ENCODE measurements at places on chromosomes 5 and 9.
A peak's percentile ranks its signal among the peaks of the same experiment; 100 is the strongest.

- no peak for DNase-seq
Observed at GRCh38 chr5:1743769-1744085, 55.9 kb downstream of the MRPL36 start.

DNA sequence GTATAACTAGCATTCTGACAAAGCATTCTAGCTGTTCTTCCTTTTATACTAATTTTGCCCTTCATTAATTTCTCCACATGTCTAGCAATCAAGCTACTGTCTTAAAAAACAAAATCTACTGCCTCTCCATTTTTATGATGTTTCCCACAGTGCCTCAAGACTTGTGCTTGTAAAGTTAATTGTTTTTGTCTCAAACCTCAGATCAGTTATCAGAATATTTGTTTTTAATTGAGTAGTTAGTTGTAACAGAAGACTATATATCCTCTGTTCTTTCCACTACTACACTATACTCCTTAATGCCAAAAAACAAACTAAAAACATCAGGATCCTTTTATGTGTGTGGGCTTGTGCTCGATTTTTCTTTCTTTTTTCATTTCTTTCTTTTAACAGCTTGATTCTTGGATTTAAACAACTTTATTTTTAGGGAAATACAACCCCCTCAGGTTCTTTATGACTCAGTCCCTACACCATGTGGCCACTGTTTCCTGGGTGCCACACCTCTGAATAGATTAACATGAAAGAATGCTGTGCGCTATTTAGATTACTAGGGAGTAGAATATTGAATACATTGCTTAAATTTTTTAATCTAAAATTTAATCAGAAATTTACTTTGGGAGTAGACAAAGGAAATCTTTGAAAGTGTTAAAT lies 1.2 kb downstream of the ASPN start:
- DNase-seq: peak; percentile 65

DNA sequence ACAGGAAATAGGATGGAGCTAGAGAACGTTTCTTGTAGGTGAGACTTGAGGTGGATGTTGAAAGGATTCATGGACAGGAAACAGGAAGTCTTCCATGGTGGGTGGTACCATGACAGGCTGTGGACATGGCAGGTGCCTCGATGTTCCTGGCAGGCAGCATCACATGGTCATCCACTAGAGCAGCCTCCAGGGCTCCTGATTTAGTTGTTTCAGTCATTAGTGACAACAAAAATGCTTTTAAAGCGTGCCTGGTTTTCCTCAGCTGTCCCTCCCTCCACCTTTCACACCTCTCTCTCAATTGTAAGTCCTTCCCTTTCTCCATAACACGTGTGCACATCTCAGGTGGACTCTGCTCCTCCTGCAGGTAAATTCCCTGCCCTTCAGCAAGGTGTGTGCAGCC lies 25.2 kb upstream of the ASPN start:
- DNase-seq: no peak

DNA sequence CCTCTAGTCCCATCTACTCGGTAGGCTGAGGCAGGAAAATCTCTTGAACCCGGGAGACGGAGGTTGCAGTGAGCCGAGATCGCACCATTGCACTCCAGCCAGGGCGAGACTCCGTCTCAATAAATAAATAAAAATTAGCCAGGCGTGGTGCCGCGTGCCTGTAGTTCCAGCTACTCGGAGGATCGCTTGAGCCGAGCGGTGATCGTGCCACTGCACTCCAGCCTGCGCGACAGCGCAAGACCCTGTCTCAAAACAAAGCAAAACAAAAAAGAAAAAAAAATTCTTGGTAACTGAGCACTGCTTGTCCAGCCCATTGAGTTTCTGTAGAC lies 710 bp upstream of the WDR55 start:
- DNase-seq: no peak

- no peak for DNase-seq
Observed at GRCh38 chr5:171673328-171673727, 112.3 kb upstream of the SMIM23 start.

DNA sequence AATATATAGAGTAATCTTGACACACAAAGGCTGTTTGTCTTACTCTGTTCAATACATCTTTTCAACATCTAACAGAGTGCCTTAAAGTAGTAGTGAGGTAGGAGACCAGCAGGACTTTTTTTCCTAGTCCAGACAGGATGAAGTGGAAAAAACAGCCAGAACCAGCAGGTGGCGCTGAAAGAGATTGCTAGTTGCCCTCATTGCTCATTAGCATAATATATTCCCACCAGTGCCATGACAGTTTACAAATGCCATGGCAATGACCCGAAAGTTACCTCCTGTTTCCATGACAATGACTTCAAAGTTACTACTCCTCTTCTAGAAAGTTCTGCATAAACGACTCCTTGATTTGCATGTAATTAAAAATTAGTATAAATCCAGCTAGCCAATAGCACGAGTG lies 387.4 kb downstream of the ACTL7B start:
- DNase-seq: peak; percentile 77

- DNase-seq: no peak
Observed at GRCh38 chr9:111058166-111058565, 19.9 kb upstream of the LPAR1 start.

- no peak for DNase-seq
Observed at GRCh38 chr5:156680831-156681230, 169.3 kb upstream of the PPP1R2B start.

DNA sequence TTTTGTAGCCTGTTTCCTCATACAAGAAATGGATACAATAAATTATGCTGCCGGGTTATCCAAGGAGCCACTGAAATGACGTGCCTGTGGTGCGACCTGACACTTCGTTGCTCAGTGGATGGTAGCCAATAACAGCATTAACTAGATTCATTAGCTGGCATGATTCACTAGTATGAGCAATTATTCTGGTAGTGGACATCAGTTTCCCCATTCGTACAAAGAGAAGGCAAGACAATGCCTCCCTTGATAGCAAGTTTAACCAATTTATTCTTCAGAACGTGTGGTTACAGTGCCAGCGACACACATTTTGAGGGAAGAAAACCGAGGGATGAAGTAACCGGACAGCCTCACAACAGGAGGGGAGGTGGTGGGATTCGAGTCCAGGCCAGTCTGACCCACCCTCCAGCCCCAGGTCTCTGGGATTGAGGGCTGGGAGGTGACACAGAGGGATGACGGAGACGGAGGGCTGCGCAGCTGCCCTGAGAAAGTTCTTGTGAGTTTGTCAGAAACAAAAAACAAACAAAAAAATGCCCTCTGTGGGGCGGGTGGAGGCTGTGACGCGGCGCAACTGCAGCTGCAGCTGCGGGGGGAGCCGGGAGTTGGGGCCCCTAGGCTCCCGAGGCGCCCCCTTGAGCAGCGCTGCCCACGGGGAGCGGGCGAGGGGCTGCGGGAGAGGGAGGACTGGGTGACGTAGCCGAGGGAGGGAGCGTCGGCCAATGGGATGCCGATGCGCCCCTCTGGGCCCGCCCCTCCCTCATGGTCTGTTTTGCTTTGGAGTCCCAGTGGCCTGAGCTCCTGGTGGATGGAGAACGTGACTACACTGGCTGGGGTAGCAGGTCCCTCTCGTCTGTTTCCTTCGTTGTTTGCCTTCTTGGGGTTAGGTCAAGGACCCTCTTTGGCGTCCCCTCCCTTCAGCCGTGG lies 10.9 kb downstream of the LHX2 start:
- no peak for DNase-seq

- no peak for DNase-seq
Observed at GRCh38 chr5:80070338-80071056, 35.3 kb downstream of the THBS4 start.

- peak; percentile 64 for DNase-seq
Observed at GRCh38 chr5:178683783-178684182, 46.7 kb downstream of the ZNF354A start.

- DNase-seq: peak; percentile 78
Observed at GRCh38 chr5:142716963-142717362, 31.1 kb upstream of the FGF1 start.

DNA sequence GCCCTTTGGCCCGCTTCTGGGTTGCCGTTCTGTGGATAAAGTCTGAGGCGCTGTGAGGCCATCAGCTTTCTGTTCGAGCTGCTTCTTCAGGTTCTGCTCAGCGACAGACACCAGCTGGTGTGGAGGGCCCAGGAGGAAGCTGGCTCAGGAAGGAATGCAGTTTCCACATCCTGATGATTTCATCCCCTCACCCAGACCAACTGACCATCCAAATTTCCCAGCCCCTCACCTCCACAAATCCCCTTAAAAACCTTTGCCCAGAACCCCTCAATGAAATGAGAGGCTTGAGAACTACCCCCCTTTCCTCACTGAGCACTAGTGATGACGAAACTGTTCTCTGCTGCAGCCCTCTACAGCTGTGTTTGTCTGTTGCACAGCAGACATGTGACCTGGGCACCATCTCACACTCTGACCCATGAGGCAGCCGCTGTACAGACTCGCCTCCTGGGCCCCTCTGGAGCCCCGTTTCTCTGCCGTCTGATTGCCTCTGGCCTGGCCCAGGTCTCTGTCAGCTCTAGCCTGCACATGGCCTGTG lies 45.4 kb downstream of the SPATA31C2 start:
- DNase-seq: no peak

GRCh38 chr9:121021301-121021700 lies 28.8 kb downstream of the C5 start:
- DNase-seq: no peak

- no peak for DNase-seq
Observed at GRCh38 chr5:150042459-150042858, 41.9 kb downstream of the HMGXB3 start.

GRCh38 chr9:16782490-16782889 lies 88.0 kb downstream of the BNC2 start:
- DNase-seq: no peak

DNA sequence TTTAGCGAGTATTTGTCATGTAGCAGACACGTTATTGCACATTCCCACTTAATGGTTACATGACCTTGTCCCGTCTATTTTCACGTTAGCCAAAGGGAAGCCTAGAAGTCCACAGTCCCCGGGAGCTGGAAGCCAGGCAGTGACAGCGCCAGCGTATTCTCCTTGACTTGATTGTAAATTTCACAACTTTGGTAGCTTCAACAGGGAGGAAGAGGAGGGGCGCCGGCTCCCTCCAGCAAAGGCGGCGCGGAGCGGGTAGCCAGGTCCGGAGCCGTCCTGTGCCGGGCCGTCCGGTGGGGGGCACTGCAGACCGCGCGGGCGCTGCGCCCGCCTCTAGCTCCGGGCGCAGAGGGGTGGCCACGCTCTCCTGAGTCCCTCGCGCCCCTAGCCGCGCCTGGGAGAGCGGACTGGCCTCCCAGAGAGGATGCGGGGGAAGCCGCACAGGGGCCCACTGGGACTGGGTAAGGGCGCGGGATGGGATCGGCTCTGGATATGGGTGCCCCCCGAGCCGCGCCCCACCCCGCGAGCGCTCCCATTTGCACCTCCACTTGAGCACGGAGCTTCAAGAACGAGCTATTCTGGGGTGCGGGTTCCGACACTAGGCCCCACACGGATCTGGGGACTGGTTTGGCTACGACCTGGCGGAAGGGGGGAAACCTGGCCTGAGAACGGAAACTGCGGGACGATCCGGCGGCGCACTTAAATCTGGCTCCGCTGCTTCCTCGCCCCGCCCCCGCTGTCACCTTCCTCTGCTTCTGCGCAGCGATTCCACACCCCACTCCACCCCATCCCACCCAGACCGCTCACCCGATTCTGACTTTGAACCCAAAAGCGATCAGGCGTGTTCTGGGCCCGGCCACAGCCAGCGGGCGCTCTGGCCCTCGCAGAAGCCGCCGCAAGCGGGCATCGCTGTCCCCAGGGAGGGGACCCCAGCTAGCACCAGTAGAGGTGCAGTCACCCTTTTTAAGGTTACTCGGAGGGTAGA lies 23.8 kb downstream of the KLF4 start:
- DNase-seq: peak; percentile 57

DNA sequence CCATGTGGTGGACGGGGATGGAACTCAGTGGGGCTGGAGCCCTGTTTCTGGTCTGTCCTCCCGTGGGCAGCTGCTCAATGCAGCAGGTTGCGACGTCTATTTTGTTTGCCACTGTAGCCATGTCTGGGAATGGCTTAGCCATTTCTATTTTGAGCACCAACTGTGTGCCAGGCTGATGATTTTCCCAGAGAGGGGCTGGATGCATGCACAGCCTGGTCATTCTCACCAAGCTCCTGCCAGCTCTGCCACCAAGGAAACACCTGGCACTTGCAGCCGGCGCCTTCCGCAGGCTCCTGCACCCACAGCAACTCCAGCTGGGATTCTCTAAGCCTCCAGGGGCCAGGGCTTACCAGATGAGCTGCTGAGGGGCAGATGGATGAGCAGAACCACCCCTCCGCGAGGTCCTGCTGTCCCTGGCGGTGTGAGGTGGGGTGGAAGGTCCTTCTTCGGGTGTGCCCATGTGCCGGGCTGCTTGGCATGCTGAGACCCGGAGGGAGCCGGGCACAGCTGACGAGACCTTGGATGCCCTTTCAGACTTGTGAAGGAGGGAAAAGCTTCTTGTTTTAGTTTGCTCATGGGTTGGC lies 151.2 kb downstream of the RXRA start:
- no peak for DNase-seq

GRCh38 chr9:133598978-133599377 lies 10.2 kb downstream of the FAM163B start:
- no peak for DNase-seq

GRCh38 chr9:22158271-22158670 lies 149.2 kb upstream of the CDKN2B start:
- no peak for DNase-seq

- no peak for DNase-seq
Observed at GRCh38 chr5:1038417-1039209, 30.0 kb downstream of the NKD2 start.

DNA sequence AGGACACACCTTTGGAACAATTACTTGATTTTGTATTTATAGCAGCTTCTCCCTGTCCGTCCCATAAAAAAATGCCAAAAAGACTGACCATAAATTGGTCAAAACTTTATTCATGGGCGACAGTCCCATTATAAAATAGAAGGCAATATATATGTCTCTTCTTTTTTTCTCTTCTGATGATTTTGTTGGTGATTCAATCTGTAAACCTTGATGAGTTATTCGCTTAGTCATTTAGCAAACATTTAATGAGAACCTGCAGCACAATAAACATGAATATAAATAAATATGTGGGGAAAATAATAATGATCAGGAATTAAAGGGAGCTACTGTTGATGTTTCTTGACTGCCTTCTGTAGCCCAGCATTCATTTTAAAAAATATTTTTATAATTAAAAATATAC lies 356.4 kb upstream of the ACTBL2 start:
- no peak for DNase-seq

DNA sequence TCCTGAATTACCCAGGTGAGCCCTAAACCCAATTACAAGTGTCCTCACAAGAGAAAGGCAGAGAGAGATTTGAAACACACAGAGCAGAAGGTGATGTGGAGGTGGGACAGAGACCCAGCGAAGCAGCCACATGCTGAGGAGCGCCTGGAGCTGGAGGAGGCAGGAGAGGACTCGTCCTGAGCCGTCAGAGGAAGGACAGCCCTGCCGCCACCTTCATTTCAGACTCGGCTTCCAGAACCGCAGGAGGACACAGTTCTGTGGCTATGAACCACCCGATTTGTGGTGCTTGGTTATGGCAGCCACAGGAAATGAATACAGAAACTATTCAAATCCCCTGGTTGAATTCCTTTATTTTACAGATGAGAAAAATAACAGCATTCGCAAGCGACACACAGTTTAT lies 16.4 kb upstream of the FBP1 start:
- DNase-seq: no peak

- DNase-seq: peak; percentile 44
Observed at GRCh38 chr9:32524892-32525708, 896 bp downstream of the RIGI start.
